ENCODE measurements at places on chromosomes 3 and 15.
A peak's percentile ranks its signal among the peaks of the same experiment; 100 is the strongest.

- DNase-seq, result no peak
These were observed 17.3 kb downstream of the SUCNR1 start for GRCh38 chr3:151890721-151891141.

- DNase-seq, result peak; percentile 29
These were observed 50.7 kb downstream of the FOXP1 start for GRCh38 chr3:71532639-71533395.

DNA sequence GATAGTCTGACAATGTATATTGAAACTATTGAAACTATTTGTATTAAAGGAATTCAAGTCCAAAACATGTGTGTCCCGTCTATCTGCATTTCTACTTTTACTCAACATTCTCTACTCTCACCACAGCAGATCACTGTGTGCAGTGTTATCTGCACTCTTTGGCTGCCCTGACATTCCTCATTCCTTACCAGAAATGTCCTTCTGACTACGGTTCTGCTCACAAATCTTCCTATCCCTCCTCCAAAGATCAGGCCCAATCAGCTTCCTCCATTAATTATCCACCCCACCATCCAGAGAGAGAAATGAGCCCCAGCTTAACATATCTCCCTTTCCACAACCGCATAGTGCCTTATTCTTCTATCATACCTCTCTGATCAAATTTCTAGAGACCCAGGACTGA lies 94.7 kb downstream of the TBL1XR1 start:
- DNase-seq, result peak; percentile 45

DNA sequence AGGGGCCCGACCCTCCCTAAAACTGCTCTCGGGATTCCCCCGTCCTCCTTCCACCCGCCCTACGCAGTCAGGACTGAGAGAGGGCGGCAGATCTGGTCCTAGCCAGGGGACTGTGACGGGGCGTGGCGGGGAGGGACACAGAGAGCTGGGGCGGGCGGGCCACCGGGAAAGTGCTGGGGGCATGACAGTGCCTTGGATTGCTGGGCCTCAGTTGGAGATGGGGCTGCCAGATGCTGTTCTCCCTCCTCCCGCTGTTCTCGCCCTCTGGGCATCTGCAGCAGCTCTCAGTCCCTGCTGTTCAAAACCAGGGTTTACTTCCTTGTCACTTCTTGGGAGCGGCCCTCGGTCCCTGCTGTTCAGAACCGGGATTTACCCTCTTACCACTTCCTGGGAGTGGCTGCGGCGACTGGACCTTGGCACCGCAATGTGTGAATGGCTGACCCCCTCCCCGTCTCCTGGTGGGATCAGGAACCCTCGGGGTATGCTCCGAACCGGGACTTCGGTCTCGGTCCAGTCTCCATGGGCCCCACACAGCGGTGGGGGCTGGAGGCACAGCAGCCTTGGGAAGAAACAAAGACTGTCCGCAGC lies 1.8 kb upstream of the RPP25 start:
- peak; percentile 69 for DNase-seq

- peak; percentile 55 for DNase-seq
These were observed 77.4 kb downstream of the NEDD4 start for GRCh38 chr15:55915876-55916567.

DNA sequence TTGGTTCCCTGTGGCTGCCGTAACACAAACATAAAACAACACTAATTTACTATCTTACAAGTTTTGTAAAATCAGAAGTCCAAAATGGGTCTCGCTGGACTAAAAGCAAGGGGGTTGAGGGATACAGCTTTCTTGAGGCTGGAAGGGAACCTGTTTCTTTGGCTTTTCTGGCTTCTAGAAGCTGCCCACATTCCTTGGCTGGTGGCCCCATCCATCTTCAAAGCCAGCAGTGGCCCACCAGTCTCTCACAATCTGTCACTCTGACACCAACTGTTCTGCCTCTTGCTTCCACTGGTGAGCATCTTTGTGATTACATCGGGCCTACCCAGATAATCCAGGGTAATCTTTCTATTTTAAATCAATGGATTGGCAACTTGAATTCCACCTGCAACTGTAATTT lies 1.1 kb upstream of the ANPEP start:
- DNase-seq, result no peak

DNA sequence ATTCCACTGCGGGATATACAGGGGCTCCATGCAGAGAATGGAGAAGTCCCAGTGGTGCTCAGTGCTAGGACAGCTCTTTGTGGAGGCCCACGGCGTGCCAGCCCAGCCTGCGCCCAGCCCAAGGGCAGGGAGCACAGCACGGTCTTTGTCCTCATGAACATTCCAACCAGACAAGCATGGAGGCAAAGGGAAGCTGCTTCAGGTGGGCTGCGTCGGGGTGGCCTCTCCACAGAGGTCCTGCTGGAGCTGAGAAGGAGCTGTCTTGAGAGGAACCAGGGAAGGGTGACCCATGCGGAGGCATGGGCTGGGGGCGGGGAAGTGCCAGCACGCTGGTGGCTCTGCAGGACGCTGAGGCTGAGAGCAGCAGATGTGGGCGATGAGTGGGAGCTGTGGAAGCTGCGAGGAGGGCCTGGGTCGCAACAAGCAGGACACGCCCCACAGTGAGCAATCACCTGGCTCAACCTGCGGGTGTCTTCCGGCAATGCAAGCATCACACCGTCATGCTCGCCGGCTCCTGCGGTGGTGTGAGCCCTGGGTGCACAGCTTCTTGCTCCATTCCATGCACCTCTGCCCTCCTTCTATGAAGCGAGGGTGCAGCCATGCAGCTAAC lies 14.0 kb upstream of the KLF15 start:
- DNase-seq, result no peak

GRCh38 chr3:46908294-46908985 lies 30.9 kb downstream of the PTH1R start:
- no peak for DNase-seq

Measured in mesenchymal stem cell (in vitro differentiated cells and primary cell).